Esophagus squamous epithelium (tissue), 5 donors: ENCODE measurements at places on chromosomes 3 and 15.

- no peak for DNase-seq
Measured at GRCh38 chr3:89560568-89560967, 453.1 kb downstream of the EPHA3 start.

GRCh38 chr3:159828542-159828943, 160.1 kb upstream of the IL12A start:
- no peak for DNase-seq

GRCh38 chr3:57675530-57675929, 17.3 kb downstream of the DENND6A start:
- no peak for DNase-seq

DNA sequence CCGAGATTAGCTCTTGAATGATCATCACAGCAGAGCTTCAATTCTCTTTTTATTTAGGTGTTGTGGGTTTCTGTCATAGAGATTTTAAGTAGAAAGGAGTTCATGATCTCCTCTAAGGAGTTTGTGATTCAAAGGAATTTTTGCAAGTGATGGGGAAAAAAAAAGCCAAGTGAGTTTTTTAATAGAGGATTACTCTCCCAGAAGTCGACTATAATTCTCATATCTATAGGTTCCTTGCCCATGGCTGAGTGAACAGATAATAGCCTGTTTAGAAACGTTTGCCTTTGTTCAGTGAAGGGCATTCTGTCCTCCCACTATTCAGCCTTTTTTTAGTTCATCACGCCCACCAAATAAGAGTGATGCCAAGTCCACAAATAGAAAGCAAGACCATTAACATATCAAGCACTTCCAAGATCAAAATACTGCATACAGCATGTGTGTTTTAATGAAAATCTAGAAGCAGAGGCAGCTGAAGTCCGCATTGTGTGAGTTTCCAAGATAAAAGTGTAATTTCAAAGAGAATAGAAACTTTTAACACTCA, 398.4 kb upstream of the CNTN3 start:
- DNase-seq: no peak

- DNase-seq: no peak
Measured at GRCh38 chr15:61195116-61196002, 33.7 kb downstream of the RORA start.
